RCC 7860 (cell line): ENCODE measurements at places on chromosomes 2 and 18.

DNA sequence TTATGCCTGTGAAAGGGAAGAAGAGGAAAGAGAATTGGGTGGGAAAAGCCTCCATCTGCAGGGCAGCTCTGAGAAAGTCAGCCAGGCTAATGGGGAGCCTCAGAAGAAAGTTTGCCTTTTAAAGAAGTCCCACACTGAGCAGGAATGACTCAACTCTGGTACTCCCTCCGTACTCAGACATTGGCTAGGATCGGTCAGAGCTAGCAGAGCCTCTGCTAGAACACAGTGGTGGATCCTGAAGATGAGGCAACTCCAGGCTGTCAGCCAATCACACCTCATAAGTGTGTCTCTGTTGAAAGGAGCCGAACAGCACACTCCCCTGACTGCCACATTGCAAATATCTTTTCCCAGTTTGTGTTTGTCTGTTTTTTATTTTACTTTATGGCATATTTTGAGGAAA is 96.9 kb downstream of the HNRNPLL start:
- no peak for DNase-seq

- DNase-seq: peak; percentile 39
Measured at GRCh38 chr2:119753041-119753929, 6.4 kb upstream of the PTPN4 start.

- no peak for DNase-seq
Measured at GRCh38 chr2:149075105-149075504, 36.6 kb downstream of the LYPD6B start.

GRCh38 chr2:236982693-236983455 is 102.8 kb upstream of the COPS8 start:
- no peak for DNase-seq

GRCh38 chr2:27485496-27485895 is 4.0 kb downstream of the IFT172 start:
- DNase-seq: no peak

DNA sequence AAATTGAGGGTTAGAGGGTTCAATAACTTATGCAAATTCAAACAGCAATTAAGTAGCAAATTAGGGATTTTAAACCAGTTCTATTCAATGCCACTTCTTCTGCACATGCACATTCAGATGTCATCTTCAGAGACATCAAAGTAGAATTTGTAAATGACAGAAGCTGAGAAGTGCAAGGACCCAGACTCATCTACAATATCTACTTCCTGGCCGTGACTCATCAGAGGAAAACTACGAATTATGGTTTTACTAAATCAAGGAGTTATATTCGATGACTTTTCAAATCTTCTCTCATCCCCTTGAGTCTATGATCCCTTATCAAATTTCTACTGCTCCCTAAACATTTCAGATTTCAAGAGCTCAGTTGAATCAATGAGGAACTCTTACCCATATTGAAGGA is 20.0 kb upstream of the STAT4 start:
- peak; percentile 13 for DNase-seq

DNA sequence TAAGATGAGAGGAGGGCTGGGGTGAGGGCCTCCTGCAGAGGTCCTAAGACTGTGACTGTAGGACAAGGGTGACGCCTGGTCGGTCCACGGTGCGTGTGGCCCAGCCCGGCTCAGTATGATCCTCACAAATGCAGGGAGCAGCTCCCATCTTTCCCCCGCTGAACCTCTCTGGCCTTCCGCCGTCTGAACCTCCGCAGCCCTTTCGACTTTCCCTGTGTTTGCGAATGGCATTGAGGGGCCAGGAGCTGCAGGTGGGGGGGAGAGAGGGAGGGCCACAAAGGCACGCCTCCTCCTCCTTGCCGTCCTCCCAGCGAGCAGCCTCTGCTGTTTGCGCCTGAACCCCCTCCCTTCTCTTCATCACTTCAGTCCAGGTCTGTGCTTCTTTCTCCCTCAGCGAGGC is 68.6 kb upstream of the PXDN start:
- no peak for DNase-seq

DNA sequence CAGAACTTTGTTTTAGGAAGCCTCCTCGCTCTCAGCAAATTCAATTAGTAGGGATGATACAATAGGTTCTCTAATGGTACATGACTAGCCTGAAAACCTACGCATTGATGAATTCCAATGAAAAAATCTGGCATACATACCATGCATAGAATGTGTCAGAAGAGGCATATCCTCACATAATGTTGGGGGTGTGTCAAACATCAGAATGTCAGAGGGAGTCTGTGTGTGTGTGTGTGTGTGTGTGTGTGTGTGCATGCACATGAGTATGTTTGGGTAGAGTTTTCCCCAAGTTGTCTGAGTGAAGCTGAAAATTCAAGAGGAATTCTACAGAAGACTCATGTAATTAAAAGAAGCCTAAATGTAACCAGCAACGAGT is 78.5 kb downstream of the FIGN start:
- no peak for DNase-seq

GRCh38 chr2:172442072-172442895 is 14.9 kb downstream of the ITGA6 start:
- peak; percentile 84 for DNase-seq

GRCh38 chr2:47798631-47799030 is 15.7 kb downstream of the MSH6 start:
- DNase-seq: no peak

DNA sequence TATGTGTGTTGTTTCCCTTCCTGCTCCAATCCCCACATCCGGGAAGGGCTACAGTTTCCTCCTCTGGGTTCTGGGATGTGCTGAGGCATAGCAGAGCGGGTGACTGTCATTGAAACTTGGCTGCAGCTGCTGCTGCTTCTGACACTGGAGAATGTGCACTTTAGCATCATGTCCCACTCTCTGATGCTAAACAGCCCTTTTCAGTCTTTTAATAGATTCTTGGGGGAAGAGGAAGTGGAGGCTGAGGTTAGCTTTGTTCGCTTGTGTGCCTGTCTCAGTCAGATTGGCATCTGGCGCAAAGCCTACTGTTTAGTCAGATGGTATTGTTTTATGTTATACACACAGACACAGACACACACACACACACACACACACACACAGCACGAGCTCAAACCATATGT is 136.5 kb upstream of the RND3 start:
- no peak for DNase-seq

DNA sequence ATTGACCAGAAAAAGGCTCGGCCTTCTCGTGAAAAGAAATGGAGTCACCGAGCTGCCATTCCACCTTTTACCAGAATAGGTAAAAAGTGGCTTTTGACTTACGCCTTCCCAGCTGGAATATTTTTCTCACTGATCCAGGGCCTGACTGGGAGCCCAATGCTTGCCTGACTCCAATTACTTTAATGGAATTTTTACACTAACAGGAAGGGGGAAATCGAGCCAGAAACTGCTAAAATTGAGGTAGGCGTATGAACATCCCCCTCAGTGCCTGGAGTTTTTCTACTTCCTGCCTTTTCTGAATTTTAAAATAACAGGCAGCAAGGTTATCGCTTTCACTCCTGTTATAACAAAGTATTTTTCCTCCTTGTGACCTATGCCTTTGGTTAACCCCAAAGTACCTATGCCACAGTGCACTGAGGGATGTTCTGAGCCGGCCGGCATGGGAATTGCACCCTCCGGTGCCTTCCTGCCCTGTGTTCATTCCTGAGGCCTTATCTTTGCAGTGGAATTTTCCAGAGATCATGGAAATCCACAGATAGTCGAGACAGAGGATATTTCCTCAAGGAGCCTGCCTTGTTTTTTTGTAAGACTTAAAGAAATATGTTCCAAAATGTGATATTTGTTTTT is 18.3 kb upstream of the RPL31 start:
- DNase-seq: no peak
